ENCODE measurements at places on chromosomes 6 and 20.

DNA sequence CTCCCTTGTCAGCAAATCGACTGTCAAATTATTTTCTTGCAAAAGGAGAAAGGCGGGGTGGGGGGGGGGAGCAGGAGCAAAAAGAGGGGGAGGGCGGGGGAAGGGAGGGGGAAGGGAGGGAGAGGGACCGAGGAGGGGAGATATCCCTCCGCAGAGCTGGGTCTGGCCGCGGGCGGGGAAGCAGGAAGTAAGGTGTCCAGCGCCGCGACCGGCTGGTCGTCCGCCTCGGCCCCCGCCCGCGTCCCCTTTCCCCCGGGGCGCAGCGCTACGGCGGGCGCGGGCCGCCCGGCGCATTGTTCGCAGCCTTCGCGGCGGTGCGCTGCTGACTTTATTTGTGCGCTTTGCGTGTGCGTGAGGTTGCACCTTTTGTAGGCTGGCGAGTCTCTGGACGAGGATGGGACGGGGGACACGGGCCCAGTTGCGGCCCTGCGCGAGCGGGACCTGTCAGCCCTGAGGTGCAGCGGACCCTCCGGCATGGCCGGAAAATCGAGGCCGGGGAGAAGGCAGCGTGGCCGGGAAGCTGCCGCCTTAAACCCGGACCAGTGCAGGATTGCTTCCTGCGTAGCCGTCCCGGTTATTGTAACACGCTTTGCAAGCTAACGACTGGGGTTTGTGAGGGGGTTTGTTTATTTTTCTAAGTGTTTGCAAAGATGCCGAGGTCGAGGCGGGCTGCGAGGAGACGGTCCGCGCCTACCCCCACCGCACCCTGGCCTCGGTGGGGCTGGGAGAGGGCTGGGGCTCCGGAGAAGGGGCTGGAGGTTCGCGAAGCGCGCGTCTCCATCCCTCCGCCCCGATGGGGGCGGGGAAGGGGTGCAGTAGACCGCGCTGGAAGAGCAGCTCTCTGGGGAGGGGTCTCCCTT is 675 bp upstream of the TRERF1 start:
- no peak for DNase-seq

DNA sequence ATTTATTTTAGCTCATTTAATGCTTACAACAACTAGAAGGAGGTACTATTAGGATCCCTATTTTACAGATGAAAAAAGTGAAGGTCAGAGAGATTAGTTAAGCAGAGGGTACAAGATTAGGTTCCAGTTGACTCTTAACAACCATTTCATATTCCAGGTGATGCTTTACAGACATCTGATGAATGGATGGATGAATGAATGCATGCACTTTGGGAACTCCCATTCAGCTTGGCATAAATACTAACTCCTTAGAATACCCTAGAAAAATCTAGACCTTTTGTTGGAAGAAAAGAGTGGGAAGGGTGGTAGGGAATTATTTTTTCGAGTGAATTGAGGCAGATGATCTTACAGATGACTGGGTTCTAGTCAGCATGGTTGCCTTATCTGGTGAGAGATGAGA is 746 bp upstream of the SNRPB2 start:
- no peak for DNase-seq

GRCh38 chr6:39184906-39185580 is 44.2 kb downstream of the KCNK5 start:
- DNase-seq = peak; percentile 60

GRCh38 chr20:32327087-32327681 is 30.9 kb upstream of the ASXL1 start:
- no peak for DNase-seq

GRCh38 chr6:169622618-169623017 is 79.2 kb downstream of the WDR27 start:
- no peak for DNase-seq

DNA sequence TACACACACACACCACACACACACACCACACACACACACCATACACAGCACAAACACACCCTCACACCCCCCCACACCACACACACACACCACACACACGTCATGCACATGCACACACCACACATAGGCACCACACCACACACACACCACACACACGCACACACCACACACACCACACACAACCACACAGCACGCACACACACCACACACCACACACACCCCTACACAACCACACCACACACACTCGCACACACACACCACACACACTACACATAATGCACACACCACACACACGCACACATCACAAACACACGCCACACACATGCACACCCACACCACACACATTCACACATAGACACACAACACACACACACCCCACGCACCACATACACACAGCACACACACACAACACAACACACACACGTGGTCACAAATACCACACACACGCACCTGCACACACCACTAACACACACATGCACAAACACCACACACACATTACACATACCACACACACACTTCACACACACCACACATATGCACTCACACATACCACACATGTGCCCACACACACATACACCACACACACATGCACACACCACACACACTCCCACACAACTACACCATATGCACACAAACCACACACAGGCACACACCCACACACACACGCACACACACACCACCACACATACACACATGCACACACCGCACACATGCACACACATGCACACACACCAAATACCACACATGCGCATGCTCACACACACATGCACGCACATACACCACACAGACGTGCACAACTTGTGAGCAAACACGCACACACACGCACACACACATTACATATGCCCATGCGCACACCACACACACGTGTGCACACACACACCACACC is 9.4 kb upstream of the ACSS1 start:
- no peak for DNase-seq

- DNase-seq = no peak
These were observed 25.6 kb upstream of the HLA-DQB1 start for GRCh38 chr6:32692019-32692418.

- DNase-seq = no peak
These were observed 30.8 kb downstream of the KDM1B start for GRCh38 chr6:18186033-18186432.

DNA sequence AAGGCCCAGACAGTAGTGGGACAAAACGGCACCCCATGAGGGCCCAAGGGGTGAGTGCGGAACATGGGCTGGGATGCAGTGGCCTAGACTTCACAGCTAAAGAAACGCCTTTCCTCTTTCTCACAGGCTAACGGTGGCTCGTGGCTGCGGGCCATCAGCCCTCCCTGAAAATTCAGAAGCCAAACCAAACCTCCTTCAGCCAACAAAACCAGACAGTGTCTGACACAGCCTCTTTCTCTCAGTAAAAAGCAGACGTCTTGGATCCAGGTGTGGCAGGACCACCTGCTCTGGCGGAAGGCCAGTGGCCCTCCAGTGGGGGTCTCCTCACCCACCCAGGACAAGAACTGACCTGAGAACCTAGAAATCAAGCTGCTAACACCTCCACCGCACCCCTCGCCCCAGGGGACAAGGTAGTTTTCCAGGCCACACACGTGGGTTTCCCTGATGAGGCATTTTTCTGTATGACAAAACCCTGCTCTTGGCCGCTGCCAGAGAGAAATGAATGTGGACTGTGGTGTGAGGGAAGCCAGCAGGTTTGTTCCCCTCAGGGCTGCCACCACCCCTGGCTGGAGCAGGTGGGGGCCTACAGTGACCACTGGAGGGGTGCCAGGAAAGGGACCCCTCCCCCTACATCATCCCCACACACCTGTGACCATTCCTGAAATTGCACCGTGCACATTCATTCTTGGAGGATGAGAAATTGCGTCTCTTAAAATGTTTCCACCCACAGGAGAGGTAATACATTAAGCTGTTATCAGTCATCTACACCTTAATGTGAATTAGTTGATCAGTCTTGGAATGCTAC is 76.8 kb upstream of the PIM1 start:
- DNase-seq = no peak

DNA sequence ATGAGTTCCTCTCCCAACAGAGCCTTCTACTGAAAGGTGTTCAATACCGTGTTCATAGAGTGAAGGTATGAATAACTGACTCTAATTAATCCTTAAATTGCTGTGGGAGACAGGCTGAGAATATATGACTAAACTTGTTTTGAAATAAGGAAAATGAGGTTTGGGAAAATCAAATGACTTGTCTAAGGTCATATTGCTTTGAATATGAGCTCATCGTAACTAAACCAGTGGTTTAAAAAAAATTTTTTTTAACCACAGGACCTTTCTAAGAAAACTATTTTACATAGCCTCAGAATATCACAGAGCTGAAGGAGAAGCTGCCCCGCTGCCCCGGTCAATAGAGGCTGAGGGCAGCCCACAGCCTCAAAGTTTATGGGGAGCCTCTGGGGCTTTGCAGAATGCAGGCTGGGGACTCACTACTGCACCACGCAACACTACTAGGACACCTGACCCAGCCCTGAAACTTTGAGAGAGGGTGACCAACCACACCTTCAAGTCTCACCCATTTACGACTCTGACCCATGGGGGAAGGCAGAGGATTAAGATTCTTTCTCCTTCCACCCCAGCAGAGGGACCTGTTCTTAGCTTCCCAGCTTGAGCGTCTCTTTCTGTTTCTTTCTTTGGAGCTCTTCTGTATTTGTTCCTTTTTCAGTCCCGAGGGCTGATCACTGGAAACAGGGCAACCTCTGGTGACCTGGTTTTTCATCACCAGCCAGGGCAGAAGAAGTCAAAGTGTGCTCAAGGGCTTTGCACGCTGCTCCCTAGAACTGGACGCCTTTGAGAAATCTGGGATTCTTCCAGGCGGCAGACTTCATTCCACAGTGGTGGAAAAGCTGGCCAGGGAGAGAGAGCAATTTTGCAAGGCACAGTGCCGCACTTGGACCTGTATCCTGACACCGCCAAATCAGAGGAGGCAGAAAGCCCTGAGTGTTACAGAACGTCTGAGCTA is 220.2 kb downstream of the ATXN1 start:
- DNase-seq = no peak

- DNase-seq = no peak
These were observed 106.5 kb downstream of the DACT2 start for GRCh38 chr6:168213121-168213524.

DNA sequence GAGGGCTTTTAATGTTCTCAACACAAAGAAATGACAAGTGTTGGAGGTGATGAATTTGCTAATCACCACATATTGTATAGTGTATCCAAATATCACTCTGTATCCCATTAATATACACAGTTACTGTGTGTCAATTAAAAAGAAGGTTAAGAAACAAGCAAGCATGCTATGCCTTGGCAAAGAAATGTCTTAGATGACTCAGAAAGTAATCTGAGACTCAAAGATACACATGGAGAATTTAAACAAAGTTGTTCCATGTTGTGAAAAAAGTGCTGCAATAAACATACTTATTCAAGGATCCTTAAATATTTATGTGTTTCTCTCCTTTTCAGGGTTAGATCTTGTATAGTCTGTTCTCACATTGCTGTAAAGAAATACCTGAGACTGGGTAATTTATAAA is 300.9 kb downstream of the DHX35 start:
- no peak for DNase-seq

Measured in hematopoietic multipotent progenitor cell treated with erythropoietin and hydrocortisone succinate and interleukin-3 and kit ligand, for 17 days (in vitro differentiated cells).